ENCODE measurements at places on chromosomes 2 and 18.

DNA sequence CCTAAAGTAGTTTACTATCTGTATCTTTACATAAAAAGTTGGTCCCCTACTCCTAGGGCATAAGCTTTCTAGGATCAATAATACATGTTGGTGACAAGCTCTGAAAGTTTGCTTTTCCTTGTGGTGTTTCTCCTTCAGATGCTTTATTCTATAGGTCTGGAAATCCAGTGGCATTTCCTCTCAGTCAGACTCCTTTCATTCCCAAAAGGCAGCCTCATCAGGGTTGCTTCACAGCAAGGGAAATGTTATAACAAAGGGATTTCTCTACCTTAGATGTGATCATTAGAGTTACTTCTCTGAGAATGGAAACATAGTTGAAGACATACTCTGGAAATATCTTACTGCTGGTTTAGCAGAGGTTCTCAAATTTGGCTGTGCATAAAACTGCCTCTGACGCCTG, 1072.4 kb upstream of the ZEB2 start:
- peak; percentile 40 for DNase-seq

GRCh38 chr2:201647431-201647830, 4.1 kb upstream of the TMEM237 start:
- no peak for DNase-seq

GRCh38 chr2:119434664-119435063, 3.0 kb downstream of the TMEM37 start:
- no peak for DNase-seq

- peak; percentile 74 for DNase-seq
Measured at GRCh38 chr2:23617167-23617810, 232.3 kb downstream of the KLHL29 start.

GRCh38 chr18:21363348-21363747, 121.3 kb downstream of the GREB1L start:
- DNase-seq, result no peak

GRCh38 chr18:44885507-44885906, 204.8 kb downstream of the SETBP1 start:
- no peak for DNase-seq

GRCh38 chr2:1739961-1740715, 4.2 kb downstream of the PXDN start:
- no peak for DNase-seq

GRCh38 chr2:38129987-38130386, 54.0 kb upstream of the CYP1B1 start:
- no peak for DNase-seq

GRCh38 chr18:43805646-43806194, 528.4 kb upstream of the SYT4 start:
- peak; percentile 57 for DNase-seq

- no peak for DNase-seq
Measured at GRCh38 chr18:11470941-11471340, 138.5 kb upstream of the SLC35G4 start.

DNA sequence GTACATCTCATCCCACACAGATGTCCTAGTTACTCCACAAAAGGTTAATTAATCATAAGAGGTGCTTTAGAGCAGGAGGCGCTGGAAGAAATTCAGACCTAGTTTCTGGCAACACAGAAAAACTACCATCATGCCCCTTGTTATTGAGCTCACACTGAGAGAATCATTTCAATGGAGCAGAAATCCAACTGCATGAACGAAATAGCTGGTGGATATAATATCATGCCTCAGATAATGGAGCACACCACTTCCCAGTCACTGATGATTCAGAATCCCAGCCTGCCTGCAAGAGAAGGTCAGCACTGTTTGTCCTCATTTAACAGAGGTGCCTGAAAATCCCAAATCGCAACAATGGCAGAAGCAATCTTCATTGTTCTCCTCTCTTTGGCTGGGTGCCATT, 125.8 kb upstream of the CREB1 start:
- no peak for DNase-seq

DNA sequence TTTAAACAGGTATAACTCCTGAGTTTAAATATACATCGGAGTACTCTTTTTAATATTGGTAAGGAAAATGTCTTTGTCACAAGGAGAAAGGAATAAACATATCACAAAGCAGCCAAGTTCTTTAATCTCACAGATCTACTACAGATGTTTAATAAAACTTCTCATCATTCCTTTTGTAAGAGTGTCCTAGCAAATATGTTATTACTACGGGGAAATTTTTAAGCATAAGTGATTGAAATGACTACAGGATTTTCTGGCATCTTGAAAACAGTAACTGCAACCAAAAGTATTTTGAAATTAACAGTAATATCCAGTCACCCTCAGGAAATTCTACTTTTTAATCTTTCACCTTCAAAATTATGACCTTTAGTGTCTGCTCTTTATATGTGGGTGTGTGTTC, 403.1 kb downstream of the IRS1 start:
- no peak for DNase-seq

DNA sequence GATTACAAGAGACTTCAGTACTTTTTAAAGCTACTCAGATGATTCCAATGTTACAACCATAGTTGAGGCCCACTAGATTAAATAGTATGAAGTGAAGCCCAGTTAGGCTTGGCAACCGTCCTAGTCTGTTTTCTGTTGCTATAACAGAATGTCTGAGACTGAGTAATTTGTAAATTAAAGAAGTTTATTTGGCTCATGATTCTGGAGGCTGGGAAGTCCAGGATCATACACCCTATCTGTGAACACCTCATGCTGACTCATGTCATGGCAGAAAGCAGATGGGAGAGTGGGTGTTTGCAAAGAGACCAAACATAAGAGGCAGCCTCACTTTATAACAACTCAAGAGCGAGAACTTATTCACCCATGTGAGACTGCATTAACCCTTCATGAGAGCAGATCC, 63.1 kb downstream of the CCDC150 start:
- DNase-seq, result no peak

- peak; percentile 61 for DNase-seq
Measured at GRCh38 chr2:134167015-134167414, 86.9 kb upstream of the MGAT5 start.

DNA sequence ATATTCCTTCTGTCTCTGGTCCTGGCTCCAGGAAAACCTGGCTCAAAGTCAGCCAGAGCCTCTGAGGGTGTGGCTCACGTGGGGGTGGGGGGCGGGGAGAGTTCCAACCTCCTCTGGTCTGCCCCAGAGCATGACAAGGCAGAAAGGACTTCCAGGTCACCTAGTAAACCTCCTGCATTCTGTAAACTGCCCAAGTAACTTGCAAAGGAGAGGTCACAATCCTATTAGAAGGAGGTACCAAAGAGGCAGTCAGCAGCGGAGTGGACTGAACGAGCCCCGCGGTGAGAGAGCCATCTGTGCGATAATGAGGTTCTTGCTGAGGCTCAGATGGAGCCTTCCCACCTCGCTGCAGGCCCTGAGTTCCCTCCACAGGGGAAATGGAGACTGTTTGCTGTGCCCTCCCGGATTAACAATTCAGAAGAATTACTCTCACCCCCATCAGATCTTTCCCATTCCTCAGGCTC, 58.9 kb upstream of the GATA6 start:
- no peak for DNase-seq

DNA sequence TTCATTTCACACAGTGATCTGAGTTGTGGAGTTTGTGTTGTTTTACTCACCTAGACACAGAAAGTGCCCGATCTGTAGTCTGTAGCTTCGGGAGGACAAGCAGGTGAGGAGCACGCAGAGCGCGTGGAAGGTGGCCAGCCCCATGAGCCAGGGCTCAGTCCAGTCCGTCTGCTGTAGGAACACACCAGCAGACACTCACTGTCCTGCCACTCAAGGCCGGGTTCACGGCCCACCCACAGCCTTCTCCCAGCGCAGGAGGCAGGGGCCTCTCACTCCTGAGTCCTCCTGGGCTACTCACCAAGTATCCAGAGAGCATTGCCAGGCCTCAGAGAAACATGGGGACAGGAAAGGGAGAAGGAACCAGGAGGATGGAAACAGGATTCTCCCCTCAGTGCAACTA, 1.7 kb downstream of the TMEM18 start:
- DNase-seq, result no peak

GRCh38 chr2:181273986-181274385, 183.2 kb upstream of the ITGA4 start:
- no peak for DNase-seq

DNA sequence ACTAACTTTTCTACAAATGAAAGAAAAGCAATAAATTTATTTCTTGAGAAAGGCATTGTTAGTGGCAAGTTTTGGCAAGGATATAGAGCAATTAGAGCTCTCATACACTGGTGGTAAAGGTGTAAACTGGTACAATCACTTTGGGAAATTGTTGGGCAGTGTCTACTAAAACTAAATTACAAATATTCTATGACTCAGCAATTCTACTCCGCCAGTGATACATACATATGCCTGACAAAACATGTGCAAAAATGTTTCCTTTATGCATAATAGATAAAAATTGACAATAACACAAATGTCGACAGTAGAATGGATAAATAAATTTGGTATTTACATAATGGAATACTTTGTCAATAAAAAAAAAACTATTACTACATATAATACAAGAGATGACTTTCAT, 96.3 kb upstream of the SATB2 start:
- DNase-seq, result no peak

DNA sequence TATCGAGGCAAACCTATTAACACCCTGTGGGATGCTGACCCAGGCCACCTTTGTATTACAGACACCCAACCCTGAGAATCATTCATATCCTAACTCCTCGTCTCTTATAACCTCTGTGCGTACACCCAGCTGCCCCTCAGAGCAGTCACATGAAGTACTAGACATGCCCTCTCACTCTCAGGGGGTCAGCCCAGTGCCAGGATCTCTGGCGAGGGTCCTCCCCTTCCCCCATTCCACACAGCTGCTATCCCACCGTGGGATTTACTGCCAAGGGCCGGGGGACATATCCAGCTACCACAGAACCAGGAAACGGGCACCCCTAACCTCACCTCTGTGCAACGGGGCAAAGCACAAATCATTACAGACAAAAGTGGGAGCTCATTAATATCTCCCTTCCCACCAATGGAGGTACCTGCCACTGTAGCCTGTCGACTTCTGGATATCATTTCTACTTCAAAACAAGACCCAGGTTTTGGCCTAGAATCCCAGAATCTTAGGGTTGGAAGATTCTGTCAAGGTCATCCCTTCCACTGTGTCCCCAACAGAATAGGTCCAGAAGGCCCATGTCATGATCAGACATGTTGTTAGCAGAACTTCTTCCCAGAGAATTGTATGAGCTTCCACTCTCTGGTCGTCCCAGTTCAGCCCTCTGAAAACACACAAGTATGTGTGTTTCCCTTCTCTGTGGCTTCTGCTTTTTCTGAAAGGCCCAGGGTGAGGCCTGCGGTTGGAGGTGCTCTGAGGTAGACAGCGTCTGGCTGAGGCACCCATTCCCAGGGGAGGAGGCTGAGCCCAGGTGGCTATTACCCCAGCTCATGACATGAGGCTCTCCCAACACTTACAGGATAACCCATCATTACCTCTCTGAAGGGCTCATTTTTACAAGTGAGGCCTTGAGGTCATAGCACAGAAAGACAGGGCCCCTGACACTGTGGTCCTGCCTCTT, 1.7 kb downstream of the TMBIM1 start:
- DNase-seq, result no peak

DNA sequence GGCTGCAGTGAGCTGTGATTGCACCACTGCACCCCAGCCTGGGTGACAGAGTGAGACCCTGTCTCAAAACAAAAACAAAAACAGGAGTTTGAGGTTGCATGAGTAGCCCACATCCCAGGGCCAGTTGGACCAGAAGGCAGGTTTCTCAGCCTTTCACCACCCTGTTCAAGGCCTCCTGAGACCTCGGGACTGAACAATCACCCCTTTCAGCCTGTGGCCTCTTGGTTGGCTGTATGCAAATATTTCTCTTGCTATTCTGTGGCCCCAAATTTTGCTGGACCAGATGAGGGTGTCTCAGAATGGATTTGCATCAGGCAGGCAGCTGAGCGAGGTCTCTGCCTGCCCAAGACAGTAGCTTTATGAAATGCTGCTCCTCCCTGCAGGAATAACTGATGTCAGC, 56.9 kb downstream of the DPYSL5 start:
- DNase-seq, result no peak

- DNase-seq, result peak; percentile 64
Measured at GRCh38 chr2:36373149-36373926, 17.8 kb downstream of the CRIM1 start.

DNA sequence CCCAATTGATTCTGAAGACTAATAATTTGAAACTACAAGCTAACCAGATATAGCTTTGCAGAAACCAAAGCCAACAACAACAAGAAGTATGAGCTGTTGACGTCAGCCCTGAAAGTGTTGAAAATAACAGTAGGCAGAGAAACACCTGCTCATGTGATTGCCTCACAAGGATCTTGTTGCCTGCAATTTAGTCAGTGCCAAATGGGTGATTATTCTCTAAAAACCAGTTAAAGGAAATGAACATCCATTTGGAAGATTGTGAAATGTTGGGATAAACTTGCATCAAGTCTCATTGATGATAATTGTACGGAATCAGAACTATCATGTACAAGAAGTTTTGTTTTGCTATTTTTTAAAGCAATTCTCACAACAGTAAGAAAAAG, 2.8 kb downstream of the CYTIP start:
- peak; percentile 5 for DNase-seq

GRCh38 chr18:6297875-6298274, 116.8 kb downstream of the L3MBTL4 start:
- no peak for DNase-seq

DNA sequence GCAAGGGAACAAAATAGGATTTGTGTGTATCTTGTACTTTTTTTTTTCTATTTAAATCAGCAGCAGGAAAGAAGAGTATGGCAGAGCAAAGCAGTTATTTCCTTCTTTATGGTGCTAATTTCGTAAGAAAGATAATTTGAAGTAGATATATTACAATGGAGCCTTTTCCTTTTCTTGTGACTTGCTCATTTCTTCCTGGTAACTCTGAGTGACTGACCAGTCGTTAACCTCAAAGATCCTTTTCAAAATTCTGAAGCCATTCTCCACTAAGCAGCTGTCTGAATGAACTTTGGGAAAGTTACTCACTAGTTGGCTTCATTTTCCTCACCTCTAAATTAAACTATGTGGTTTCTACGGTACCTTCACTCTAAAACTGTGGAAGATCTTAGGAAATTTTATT, 24.6 kb downstream of the AFTPH start:
- no peak for DNase-seq

DNA sequence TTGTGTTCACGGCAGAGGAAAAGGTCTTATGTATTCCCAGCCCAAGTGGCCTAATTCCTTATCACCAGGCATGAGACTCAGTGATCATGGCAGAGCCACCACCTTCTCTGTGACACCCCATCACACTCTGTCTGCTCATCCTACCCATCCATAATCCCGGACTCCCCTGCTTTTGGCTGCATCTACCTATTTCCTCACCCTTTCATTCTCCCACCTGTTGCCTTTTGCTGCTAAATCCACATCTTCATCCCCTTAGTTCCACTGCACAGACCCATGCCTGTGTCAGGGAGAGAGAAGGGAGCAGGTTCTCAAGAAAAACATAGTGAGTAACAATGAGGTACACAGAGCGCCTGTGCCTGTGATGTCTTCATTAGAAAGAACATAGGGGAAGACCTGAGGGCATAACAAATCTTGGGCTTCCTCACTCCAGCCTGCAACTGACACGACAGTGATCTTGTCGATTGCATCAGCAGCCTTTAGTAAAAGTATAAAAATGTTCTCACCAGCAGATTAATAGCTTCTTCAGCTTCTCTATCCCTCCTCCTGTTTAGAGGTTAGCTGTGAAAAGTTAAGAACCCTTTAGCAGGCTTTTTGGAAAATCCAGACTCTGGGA, 246.5 kb upstream of the SPRED2 start:
- no peak for DNase-seq

- no peak for DNase-seq
Measured at GRCh38 chr18:34837769-34838272, 127.7 kb downstream of the DTNA start.

All from fibroblast of skin of right quadriceps (primary cell).